DMS 273 treated with DMSO at 0.1 percent for 48 hours (cell line): ENCODE measurements at places on chromosomes 13 and 19.

DNA sequence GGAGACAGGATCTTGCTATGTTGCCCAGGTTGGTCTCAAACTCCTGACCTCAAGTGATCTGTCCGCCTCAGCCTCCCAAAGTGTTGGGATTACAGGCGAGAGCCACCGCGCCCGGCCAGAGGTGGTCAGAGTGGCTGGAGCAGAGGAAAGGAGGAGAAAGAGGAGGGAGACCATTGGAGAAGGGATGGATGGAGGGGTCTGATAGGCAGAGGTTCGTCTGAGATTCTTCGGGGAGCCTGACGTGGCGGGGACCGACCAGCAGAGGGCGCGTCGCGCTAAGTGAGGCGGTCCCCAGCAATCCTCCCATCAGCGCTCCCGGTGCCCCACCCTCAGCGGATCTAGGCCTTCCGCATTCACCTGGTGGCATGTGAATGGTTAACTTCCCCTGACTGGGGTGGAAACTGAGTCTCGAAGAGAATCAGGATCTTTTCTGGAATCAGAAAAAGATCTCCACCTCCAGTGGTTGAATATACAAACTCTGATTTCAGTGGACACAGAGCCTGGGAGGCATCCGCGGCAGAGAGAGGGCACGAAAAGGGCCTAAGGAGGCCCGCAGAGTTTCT is 8.8 kb downstream of the GTPBP3 start:
- DNase-seq: no peak

GRCh38 chr13:27666951-27667350 is 45.3 kb downstream of the POLR1D start:
- DNase-seq: no peak

DNA sequence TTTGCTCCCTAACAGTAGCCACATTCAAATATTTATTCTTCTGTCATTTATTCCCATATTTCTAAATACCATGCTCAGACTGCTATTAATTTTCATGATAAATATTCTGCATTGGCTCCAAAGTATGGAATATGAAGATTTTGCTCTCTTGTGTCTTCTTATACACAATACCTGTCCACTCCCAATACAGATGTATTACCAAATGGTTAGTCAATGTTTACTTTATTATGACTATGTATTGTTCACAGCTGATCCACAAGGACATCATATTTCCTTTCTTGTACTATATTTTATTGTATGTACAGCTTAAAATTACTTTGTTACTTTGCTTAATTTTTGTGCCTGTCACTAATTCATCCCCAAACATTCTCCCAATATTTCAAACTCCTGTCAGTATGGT is 322.3 kb downstream of the OXGR1 start:
- no peak for DNase-seq

DNA sequence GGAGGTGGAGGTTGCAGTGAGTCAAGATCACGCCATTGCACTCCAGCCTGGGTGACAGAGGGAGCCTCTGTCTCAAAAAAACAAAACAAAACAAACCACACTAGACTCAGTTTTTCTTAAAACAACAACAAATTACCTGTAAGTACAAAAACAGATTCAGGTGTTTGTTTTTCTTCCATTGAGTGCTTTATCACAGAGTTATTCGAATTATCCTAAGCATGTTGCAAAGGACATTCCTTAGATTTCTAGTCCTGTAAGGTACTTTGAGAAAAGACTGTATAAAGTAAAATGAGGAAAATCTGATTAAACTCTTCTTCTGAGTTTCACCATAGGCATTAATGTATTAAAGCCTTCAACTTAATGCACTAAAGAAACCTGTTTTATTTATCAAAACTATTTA is 2.2 kb upstream of the EEF1AKMT1 start:
- no peak for DNase-seq

DNA sequence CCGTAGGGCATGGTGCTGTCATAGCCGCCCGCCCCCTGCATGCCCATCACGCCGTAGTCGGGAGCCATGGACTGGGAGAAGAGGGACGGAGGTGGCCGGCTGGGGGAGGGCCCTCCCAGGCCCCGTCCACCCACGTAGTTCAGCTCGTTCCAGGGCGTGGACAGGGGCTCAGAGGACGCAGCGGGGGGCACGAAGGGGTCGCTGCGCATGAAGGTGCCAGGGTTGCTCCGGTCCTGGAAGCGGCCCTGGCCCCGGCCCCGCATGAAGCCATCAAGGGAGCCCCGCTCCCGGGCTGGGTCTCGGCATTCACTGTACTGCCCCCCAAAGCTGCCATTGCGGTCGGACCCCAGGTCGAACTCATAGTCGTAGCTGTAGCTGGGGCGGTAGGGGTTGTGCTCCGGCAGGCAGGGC is 6.7 kb downstream of the AKAP8 start:
- DNase-seq: no peak

DNA sequence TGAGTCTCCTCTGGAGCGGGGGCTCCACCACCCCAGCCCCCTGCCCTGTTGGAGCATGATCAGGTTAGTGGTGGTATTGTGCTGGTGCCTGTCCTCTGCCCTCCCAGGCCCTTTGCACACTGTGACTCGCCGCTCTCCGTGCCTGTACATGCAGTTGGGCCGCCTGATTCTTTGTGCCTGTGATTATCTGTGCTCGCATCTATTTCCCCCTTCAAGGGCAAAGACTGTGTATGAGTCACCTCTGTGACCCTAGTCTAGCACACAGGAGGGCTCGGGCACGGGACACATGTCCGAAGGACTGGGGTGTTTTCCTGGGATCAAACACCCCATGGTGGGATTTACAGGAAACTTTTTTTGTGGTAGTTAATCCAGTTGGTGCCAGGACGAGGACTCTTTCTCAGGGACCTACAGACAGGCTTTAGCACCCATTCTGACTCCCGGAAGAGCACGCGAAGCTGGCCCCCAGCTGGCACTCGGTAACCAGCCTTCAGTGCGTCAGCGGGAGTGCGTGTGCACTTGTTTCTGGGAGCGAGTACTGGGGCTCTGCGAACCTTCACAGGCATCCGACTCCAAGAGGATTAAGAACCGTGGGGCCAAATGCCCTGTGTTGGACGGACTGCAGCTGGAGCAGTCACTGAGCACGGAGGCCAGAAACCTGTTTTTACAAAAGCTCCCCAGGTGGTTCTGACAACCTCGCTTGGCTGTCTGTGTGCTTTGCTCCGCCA is 6.7 kb downstream of the PPP1R37 start:
- no peak for DNase-seq

- DNase-seq: no peak
These were observed 316.8 kb upstream of the KLF12 start for GRCh38 chr13:74450964-74451363.

GRCh38 chr19:29644210-29644609 is 21.1 kb upstream of the PLEKHF1 start:
- no peak for DNase-seq

DNA sequence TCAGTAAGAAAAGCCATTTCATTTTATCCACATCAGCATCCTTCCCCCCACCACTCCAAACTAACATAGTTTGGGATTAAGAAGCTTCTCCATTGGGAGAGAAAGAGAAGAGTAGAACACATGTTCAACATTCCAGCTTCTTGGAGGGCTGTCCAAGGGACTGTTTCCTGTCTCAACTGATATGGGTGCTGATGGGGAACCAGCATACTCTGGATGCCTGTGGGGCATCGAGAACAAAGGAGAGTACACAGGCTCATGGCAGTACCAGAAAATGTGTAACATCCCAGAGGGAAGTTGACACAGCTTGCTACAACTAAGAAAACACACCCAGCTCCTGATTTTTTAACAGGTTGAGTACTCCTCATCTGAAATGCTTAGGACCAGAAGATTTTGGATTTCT is 24.7 kb downstream of the SUCLA2 start:
- no peak for DNase-seq

DNA sequence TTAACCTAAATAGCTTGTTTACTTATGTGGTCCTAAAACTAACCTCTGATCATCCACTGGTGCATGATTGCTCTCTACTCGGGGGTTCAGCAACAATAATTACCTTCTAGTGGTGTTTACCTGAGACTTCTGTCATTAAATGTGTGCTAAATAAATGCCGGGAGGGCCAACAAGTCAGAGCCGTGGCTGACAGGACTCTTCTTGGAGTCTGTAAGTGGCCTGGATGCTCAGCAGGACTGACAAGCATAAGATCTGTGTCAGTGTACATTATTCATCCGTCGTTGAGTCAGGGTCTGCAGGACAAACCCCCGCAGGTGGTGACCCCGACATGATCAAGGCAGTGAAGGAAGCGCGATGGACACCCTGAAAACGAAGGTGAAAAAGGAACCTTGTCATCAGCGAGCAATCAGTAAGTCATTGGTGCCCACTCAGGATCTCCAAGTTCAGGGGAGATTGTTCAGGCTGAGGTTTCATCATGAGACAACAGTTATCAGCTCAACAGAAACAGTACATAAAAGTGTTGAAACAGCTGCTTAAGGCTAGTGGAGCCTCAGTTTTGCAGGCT is 1466.9 kb downstream of the UQCRFS1 start:
- DNase-seq: no peak

GRCh38 chr19:10295305-10295846 is 5.6 kb downstream of the ICAM5 start:
- no peak for DNase-seq

- DNase-seq: no peak
These were observed 1.2 kb upstream of the FAM83E start for GRCh38 chr19:48616041-48616436.

GRCh38 chr19:16283210-16284061 is 41.2 kb upstream of the KLF2 start:
- no peak for DNase-seq

- DNase-seq: no peak
These were observed 9.0 kb upstream of the SELENOW start for GRCh38 chr19:47769534-47769933.

DNA sequence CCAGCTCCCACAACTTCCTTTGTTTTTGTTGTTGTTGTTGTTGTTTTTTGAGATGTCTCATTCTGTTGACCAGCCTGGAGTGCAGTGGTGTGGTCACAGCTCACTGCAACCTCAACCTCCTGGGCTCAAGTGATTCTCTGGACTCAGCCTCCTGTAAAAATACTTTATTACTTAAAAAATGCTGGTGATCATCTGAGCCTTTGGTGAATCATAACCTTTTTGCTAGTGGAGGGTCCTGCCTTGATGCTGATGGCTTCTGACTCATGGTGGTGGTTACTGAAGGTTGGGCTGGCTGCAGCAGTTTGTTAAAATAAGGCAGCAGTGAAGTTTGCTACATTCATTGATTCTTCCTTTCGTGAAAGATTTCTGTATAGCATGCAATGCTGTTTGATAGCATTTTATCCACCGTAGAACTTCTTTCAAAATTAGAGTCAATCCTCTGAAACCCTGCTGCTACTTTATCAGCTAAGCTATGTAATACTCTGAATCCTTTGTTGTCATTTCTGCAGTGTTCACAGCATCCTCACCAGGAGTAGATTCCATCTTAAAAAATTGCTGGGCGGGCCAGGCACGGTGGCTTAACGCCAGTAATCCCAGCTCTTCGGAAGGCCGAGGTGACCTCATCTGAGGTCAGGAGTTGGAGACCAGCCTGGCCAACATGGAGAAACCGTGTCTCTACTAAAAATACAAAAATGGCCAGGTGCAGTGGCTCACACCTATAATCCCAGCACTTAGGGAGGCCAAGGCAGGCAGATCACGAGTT is 18.0 kb downstream of the ARHGAP35 start:
- no peak for DNase-seq

- no peak for DNase-seq
These were observed 79.2 kb upstream of the C13orf46 start for GRCh38 chr13:114053026-114053425.

GRCh38 chr19:17748884-17749638 is 2.2 kb upstream of the FCHO1 start:
- no peak for DNase-seq

DNA sequence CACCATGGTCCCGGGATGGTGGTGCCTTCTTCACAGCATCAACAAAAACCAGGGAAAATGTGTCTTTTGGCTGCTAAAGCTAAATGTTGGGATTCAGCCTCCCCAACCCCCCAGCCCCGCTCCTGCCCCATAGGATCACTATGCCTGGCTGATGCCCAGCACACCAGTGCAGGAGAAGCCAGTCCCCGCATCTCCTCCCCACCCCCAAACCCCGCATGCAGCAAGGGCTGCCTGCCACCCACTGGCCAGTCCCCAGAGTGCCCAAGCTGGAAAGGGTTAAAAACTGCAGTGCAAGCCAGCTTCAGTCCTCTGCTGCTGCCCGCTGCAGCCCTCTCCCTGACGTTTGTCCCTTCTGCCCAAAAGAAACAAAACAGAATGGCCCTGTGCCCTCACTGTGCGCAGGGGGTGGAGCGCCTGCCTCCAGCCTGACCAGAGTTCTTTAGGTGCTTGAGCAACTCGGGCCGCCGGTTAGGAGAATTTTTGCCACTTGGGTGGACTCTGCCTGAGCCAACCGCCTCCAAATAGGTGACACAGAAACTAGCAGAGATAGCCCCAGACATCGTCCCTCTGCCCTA is 3.7 kb downstream of the CALM3 start:
- no peak for DNase-seq

DNA sequence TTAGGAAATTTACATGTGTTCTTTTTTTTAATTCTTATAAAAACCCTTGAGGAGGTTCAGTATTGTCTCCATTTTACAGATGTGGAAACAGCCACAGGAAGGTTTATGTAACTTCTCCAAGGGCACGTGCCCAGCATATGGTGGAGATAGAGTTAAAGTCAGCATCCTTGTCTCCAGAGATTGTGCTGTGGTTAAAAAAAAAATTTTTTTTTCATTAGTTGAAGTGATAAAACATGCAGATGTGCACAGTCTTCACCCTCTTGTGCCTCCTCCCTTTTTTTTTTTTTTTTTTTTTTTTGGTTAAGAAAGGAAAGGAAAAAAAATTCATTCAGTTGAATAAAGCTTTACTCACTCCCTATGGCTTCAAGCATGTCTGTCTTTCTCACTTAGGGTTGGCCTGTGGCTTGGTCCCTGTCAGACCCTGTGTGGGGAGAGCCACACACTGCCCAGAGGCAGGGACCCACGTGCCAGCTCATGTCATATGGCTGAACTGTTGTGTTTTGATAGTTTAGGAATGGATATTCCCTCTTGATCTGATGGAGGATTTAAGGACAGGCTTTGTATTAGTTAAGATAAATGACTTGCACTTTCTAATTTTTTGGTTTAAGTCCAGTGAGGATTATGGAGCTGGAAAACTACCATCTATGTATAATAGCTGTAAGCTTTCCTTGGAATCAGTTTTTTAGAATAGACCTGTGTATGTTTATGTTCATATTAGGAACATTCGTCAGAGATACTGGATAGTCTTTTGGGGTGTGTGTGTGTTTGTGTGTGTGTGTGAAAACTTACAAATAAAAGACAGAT is 19.3 kb downstream of the RNASEH2B start:
- no peak for DNase-seq

GRCh38 chr13:64675255-64675892 is 2554.8 kb downstream of the PCDH9 start:
- DNase-seq: no peak
